ENCODE measurements at places on chromosomes 3 and 15.

GRCh38 chr3:152205097-152205593 is 63.6 kb upstream of the MBNL1 start:
- no peaks in the 10 kb centered on the region for H3K36me3 ChIP-seq
- no peak for DNase-seq
- H3K4me3 ChIP-seq = no peak overlapping the region
- H3K27me3 ChIP-seq = no peaks in the 10 kb centered on the region
- H3K4me1 ChIP-seq = peaks cover 9% of the 10 kb centered on the region

GRCh38 chr3:96347289-96347688 is 467.1 kb upstream of the EPHA6 start:
- H3K4me1 ChIP-seq = no peaks in the 10 kb centered on the region
- no peak for DNase-seq
- no peak overlapping the region for H3K27ac ChIP-seq

DNA sequence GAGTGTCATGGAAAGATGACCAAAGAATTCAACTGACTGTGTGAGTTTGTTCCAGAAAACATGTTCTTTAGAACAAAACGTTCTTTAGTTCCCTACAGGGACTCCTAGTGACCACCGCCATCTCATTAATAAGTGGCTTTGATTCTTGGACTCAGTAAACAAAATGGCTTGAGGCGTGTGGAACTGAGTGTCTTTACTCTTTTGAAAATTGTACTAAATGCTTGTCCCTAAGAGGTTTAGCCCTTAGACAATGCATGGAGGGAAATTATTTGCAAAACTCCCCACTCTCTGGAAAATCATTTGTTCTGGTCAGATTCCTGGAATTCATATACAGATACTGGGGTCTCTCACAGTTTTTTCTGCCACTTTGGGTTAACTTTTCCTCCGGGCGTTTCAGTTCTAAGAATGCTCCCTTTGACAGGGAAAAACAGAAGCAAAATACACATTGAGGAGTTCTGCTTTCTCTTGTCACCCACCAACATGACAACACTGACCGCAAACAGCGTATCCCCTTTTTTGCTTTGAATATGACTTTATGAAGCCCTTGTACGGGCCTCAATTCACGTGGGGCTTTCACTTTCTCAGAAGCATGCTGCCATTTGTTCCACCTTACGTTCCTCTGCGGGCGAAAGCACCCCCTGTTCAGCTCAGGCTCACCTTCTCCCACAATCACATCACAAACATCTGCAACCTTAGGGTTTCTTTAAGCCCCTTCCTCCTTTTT is 15.3 kb upstream of the NRROS start:
- no peak overlapping the region for H3K27ac ChIP-seq
- no peaks in the 10 kb centered on the region for H3K36me3 ChIP-seq
- H3K4me1 ChIP-seq = no peaks in the 10 kb centered on the region

- no peaks in the 10 kb centered on the region for H3K36me3 ChIP-seq
- H3K4me3 ChIP-seq = no peak overlapping the region
- peaks cover 6% of the 10 kb centered on the region for H3K4me1 ChIP-seq
- no peaks in the 10 kb centered on the region for H3K27me3 ChIP-seq
These were observed 41.9 kb upstream of the ABHD10 start for GRCh38 chr3:111936967-111937366.

GRCh38 chr3:138063416-138063815 is 52.0 kb downstream of the DZIP1L start:
- no peak overlapping the region for H3K27ac ChIP-seq
- no peaks in the 10 kb centered on the region for H3K4me1 ChIP-seq
- no peaks in the 10 kb centered on the region for H3K27me3 ChIP-seq
- no peaks in the 10 kb centered on the region for H3K36me3 ChIP-seq

- H3K27me3 ChIP-seq = no peaks in the 10 kb centered on the region
- DNase-seq = no peak
- no peak overlapping the region for H3K27ac ChIP-seq
- H3K4me1 ChIP-seq = peaks cover 57% of the 10 kb centered on the region
These were observed 152.8 kb downstream of the DNAJB8 start for GRCh38 chr3:128313935-128314334.

DNA sequence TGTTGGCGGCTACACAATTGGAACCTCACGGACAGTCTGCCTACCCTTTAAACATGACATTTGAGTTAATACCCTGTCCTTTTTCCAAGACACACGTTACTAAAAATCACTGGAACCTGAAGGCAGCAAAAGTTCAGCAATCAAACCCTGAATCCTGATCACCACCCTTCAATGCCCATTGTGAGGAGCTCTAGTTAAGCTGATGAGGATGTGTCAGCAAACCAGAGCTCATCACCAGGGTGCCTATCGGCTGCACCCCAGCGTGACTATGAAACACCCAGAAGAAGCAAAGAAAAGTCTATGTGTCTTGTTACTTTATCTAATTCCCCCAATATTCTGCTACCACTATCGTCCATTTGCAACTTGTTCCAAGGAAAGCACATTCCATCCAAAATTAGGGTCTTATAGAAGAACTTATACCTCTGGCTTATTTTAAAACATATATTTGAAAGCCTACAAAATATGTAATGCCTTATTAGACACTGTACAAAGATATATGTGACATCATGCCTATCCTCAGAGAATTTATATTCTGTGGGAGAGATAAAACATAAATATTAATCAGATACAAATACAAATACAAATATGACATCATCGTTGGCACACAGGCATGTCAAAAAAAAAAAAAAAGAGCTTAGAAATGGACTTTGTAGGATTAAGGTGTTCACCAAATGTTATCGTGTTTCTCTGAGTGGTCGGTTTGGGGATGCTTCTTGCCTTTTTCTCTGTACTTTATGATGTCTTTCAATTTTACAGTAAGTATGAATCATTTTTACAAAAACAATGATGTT is 219.7 kb upstream of the SETMAR start:
- no peak overlapping the region for H3K27ac ChIP-seq
- H3K4me1 ChIP-seq = no peaks in the 10 kb centered on the region
- H3K4me3 ChIP-seq = no peak overlapping the region
- no peaks in the 10 kb centered on the region for H3K27me3 ChIP-seq
- DNase-seq = no peak

GRCh38 chr15:63157118-63157843 is at the start of gene RPS27L:
Gene RPS27L (minus strand): TSS chr15:63157477. CDS start chr15:63157405, 72 bp downstream.
- H3K27ac ChIP-seq = peak within 1 kb of the TSS; percentile 94
- H3K36me3 ChIP-seq = peaks cover 1% of the 10 kb centered on the region
- H3K4me1 ChIP-seq = peaks cover 16% of the 10 kb centered on the region

DNA sequence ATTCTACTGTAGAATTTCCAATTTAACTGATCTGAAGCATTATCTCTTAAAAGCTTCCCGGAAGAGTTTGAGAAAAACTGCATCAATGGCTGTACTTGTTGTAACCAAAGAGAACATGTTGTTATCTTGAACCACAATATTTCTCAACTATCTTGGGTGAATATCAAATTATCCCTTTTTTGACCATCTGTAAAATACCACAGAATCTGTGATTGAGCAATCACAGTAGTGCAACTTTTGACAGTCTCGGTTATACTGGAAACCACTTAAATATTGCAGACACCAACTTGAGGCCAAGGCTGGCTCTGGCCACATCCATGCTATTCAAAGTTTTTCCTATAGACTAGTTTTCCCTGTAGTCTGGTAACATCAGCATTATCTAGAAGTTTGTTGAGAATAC is 842.8 kb upstream of the EPHA6 start:
- no peaks in the 10 kb centered on the region for H3K4me1 ChIP-seq
- no peaks in the 10 kb centered on the region for H3K36me3 ChIP-seq
- H3K27me3 ChIP-seq = no peaks in the 10 kb centered on the region
- no peak overlapping the region for H3K27ac ChIP-seq
- no peak for DNase-seq

- no peaks in the 10 kb centered on the region for H3K36me3 ChIP-seq
- H3K4me3 ChIP-seq = no peak overlapping the region
- peaks cover 19% of the 10 kb centered on the region for H3K4me1 ChIP-seq
- no peak overlapping the region for H3K27ac ChIP-seq
These were observed 160.5 kb downstream of the THSD4 start for GRCh38 chr15:71275566-71276335.

DNA sequence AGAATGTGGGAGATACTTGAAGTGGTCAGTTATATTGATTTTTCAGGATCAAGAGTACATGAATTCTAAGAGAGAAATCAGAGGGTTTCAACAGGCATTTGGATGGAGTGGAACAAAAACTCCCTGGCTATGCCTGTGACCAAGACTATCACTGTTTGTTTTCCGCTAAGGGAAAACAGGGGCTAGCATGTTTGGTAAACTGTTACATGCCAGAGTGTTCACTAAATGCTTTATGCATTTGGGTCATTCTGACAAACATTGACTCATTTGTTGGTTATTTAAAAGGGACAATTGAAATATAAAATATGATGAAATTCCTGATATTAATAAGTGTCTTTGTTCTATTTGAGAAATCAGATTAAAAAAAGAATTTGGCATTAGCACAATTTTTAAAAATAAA is 603.9 kb upstream of the KCNMB2 start:
- H3K4me3 ChIP-seq = no peak overlapping the region
- no peaks in the 10 kb centered on the region for H3K36me3 ChIP-seq
- DNase-seq = no peak
- no peaks in the 10 kb centered on the region for H3K27me3 ChIP-seq
- no peak overlapping the region for H3K27ac ChIP-seq

DNA sequence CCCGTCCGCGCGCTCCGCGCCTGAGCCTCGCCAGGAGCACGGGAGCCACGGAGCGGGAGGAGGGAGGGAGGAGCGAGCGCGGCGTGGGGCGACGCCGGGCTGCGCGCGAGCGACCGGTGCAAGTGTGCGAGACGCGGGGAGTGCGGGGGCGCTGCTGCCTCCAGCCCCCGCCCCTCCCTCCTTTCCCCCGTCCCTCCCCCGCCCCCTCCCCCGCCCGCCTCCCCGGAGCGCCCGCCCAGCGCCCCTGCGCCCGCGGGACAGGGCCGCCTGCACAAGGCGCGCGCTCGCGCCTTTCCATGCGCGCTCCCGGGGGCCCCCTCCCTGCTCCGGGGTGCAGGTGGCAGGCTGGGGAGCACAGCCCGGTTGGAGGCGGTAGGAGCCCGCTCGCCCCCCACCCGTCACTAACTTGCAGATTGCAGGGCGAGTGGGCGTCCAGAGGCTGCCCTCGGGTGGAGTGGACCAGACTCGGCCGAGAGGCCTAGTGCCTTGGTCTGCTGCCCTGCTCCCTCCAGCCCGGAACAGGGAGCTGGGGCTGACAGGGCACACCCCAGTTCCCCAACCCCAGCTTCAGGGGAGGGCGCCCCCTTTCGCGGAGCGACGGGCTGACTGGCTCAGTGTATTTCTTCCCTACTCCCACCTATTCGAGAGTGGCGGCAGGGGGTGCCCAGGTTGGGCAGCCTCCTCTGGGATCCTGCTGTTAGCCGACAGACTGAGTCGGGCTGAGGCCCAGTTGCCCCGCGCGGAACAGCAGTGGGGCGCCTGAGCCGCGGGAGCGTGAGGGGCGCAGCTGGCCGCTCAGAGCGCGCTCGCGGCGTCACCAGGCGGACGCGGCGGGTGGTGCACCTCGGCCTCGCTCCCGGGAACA is at the start of gene WNT7A:
TSS of gene WNT7A (minus strand) at position 126 of the 865 bp plus-strand sequence. CDS start 255 bp downstream, outside the sequence.
- no peak within 1 kb of the TSS for H3K27ac ChIP-seq
- peaks cover 29% of the 10 kb centered on the region for H3K27me3 ChIP-seq
- H3K4me1 ChIP-seq = peaks cover 30% of the 10 kb centered on the region
- H3K36me3 ChIP-seq = no peaks in the 10 kb centered on the region
- no peak for DNase-seq
- no peak within 1 kb of the TSS for H3K4me3 ChIP-seq

DNA sequence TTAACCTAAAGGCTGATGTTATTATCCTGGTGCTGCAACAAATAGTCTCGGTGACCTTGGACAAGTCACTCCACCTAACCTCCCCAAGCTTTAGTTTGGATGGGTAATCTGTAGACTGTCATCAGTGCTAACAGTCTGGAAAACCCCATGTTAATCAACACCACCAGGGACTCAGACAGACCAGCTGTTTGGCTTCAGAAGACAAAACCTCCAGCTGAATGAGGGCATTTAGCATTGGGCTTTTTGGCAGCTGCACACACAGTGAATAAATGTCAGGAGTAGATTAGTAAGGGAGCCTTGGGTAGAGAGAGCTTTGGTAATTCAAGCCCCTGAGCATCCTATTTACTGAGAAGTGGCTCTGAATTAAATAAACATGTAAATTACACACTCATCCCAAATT is 24.9 kb upstream of the C3orf80 start:
- no peaks in the 10 kb centered on the region for H3K27me3 ChIP-seq
- DNase-seq = no peak
- H3K4me3 ChIP-seq = no peak overlapping the region
- H3K27ac ChIP-seq = no peak overlapping the region
- H3K36me3 ChIP-seq = no peaks in the 10 kb centered on the region
- no peaks in the 10 kb centered on the region for H3K4me1 ChIP-seq

GRCh38 chr15:31372635-31373091 is 46.0 kb downstream of the KLF13 start:
- H3K4me3 ChIP-seq = no peak overlapping the region
- H3K4me1 ChIP-seq = peaks cover 54% of the 10 kb centered on the region
- no peak overlapping the region for H3K27ac ChIP-seq
- DNase-seq = peak; percentile 53

DNA sequence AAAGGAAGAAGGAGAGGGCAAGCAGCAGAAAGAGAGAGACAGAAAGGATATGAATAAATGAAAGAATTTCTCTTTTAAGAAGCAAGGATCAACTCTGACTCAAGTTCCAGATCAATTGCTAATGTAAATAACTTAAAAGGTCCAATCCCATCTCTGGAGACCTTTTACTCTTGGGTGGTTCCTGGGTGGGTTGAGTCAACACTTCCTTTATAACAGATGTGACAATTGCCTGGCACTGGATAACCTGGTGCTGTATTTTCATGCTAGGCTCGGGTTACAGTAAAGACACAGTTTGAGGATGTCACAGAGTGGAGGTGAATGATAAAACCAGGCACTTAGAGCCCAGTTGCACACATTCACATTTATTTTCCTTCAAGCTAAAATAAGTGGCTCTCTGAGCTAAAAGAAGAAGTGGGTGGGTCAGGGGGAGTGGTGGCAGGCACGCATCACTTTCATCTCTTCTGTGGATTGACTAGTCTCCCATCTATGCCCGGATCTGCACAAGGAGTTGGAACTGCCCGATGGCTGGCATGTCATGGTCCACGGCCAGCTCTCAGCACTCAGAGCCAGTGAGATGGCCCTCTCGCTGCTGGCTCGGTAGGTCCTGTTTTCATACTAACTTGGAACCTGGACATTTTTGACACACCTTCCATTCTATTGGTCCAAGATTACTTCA is 465.8 kb downstream of the FOXP1 start:
- no peaks in the 10 kb centered on the region for H3K36me3 ChIP-seq
- peaks cover 26% of the 10 kb centered on the region for H3K4me1 ChIP-seq
- H3K4me3 ChIP-seq = no peak overlapping the region
- no peak for DNase-seq
- no peaks in the 10 kb centered on the region for H3K27me3 ChIP-seq
- H3K27ac ChIP-seq = no peak overlapping the region

- H3K27ac ChIP-seq = no peak overlapping the region
- H3K4me1 ChIP-seq = no peaks in the 10 kb centered on the region
- H3K27me3 ChIP-seq = no peaks in the 10 kb centered on the region
- no peak for DNase-seq
- H3K4me3 ChIP-seq = no peak overlapping the region
These were observed 78.8 kb downstream of the WNT5A start for GRCh38 chr3:55408193-55408826.

DNA sequence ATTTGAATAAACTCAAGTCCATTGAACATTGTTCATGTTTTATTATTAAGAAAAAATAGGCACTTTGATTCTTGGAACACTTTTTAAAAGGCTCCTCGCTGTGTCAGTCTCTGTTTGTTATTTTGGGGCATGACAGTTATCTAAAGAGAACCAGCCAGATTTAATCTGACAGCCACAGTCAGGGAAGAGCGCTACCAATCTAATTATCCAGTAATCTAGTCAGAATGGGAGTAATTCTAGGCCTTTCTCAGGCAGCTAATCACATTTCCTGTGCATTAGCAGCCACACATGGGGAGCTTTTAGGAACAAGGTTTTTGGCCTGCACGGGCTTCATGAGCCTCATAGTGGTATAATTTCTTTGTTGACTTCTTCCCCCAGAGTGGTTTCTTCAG is 362.2 kb downstream of the RBMS3 start:
- no peaks in the 10 kb centered on the region for H3K27me3 ChIP-seq
- no peaks in the 10 kb centered on the region for H3K4me1 ChIP-seq
- no peak overlapping the region for H3K4me3 ChIP-seq

Data from body of pancreas (tissue), 4 donors.